ENCODE measurements at places on chromosomes 6 and 20.

GRCh38 chr6:2529211-2529719 lies 221.5 kb downstream of the MYLK4 start:
- DNase-seq, result no peak

- no peak for DNase-seq
Measured at GRCh38 chr6:135622081-135622480, 124.5 kb upstream of the AHI1 start.

- peak; percentile 82 for DNase-seq
Measured at GRCh38 chr6:151675746-151676459, 131.6 kb upstream of the ESR1 start.

DNA sequence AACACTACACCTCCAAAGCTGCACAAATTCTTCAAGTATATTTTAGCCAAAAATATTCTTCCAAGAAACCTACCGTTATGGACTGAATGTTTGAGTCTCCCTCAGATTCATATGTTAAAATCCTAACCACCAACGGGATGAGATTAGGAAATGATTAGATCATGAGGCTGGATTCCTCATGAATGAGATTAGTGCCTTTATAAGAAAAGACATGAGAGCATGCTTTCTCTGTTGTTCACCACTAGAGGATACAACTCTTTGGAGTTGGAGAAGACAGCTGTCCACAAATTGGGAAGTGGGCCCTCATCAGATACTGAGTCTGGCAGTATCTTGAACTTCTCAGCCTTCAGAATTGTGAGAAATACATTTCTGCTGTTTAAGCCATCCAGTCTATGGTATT lies 7.1 kb upstream of the SLC17A4 start:
- no peak for DNase-seq

DNA sequence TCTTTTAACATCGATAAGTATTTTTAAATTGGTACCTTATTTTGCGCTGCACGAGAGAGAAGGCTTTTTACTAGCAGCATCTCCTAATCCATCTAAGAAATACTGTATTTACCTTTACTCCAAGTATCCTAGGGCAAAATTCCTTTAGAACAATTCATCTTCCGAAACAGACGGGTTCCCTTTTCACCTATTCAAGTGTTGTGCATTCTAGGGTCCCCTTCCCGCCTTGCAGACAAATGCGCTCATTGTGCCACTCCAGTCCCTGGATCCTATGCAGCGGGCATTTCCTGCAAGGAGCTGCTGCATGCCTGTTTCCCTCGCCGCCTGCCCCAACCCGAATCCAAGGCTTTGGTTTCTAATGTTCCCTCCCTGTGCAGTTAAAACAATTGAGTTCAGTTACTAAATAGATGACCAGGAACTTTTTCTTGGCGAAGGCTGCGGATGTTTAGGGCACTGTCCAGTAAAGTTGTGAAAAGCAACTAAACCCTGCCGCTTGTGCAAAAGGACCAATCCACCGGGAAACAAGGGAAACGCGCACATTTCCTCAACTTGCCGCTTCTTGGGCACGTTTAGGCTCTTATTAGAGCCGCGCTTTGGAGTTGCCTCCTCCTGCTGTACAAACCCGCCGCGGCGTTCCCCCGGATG lies 556 bp upstream of the SCAF8 start:
- DNase-seq, result peak; percentile 44

- no peak for DNase-seq
Measured at GRCh38 chr6:35377002-35377401, 34.6 kb downstream of the PPARD start.

- DNase-seq, result no peak
Measured at GRCh38 chr6:112429226-112429625, 82.1 kb downstream of the RFPL4B start.

GRCh38 chr20:61668065-61668650 lies 397.5 kb downstream of the TAF4 start:
- no peak for DNase-seq

DNA sequence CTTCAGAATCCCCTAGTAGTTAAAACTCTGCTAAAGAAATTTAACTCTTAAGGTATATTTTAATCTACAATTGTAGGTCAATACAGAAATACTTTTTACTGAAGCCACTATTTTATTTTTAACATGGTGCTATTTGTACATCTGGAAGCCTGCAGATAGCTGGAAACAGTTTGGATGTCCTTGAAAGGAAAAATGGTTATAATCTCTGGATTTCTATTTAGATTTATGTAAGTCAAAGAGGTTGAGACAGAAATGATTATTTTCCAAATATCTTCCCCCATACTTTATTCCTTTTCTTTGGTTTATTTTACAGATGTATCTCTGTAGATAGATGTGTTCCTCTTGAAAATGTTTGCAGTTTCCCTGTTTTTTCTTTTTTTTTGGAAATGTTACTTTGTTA lies 1002.2 kb downstream of the KIF16B start:
- DNase-seq, result no peak

DNA sequence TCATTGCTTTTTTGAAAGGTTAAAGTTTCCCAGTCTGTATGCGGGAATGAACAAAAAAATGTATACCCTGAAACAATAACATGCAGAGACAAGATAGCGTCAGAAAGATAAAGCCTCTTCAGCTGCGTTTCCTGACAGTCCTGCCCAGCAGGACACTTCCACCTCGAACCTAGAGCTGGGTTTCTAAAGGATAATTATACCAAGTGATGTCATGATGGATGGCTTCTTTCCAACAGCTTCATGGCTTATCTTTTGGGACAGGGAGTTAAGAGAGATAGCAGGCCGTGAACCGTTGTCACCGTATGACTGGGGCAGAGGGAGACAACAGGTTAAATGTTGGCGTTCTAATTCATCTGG lies 267.6 kb upstream of the SGK1 start:
- no peak for DNase-seq

GRCh38 chr6:47897247-47897646 lies 115.4 kb downstream of the OPN5 start:
- DNase-seq, result no peak

DNA sequence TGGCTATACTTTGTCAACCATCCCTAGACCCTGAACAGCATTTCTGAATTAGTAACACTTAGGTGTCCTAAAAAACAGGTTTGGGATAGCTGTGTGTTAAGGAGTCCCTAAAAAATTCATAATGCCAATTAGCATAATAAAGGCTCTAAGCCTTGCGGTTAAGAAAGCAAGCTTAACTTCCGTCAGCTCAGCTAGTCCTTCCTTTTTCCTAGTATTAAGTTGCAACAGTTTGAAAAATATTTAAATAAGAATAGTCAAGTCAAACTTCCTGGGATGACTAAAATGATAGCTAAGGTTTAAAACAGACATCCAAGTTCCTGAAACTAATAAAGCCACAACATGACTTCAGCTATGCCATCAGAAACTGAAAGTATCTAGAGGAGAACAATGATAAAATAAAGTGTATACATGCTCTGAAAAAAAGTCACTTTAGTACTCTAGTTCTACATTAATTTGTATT lies 3.5 kb downstream of the AKIRIN2 start:
- DNase-seq, result no peak

- DNase-seq, result peak; percentile 76
Measured at GRCh38 chr6:137013031-137013430, 31.7 kb downstream of the IL20RA start.

Data from urothelium cell line (cell line).